ENCODE measurements at places on chromosomes 5 and 9. TPM values are rescaled to one million over a fixed set of nuclear protein-coding genes. Genes with fewer than 3 reads are reported as not detected.

DNA sequence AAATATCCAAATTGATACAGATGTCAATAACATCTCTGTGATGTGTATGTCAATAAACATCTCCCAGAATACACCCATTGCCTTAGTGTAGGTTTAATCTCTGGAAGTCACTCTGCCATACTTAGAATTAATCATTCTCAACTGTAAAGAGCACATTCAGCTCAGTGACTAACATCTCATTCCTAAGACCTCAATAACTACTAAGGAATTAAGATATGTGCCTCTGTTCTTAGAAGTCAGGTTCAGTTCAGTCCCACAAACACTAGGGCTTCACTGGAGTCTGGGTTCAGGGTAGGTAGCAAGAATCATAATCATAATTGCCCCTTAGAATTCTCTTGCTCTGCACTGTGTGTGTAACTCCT, 31.7 kb downstream of the UGCG start:
- DNase-seq: no peak
- no peaks in the 10 kb centered on the region for H3K4me1 ChIP-seq
- peaks cover 23% of the 10 kb centered on the region for H3K36me3 ChIP-seq
- no peak overlapping the region for H3K27ac ChIP-seq
- H3K27me3 ChIP-seq: no peaks in the 10 kb centered on the region
- no peak overlapping the region for H3K4me3 ChIP-seq

DNA sequence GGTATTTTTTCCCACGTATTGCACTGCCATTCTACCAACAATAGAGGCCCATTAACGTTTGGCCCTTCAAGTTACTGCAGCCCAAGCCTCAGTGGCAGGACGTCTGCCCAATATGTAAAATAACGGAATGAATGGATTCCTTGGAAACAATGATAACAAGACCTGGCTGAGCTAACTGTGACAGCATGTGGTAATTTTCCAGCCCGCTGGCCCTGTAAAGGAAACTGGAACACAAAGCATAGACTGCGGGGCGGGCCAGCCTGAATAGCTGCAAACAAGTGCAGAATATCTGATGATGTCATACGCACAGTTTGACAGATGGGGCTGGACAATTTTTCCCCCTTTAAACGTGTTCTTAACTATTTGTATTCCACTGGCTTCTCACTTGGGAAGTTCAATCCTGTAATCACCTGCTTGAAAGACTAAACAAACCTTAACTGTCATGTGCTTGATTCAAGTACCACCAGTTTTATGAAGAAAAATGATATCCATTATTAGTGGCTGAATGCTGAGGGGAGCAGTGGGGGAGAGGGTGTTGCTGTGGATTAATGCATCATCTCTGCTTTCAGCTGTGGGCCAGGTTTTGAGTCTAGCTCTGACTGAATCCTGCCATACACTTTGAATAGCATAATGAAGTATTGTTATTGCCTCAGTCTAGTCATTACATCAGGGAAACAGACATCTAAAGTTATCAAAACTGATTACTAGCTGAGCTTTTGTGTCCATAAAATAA, 323.9 kb downstream of the TMEM161B start:
- no peak for DNase-seq
- H3K36me3 ChIP-seq: no peaks in the 10 kb centered on the region
- H3K27me3 ChIP-seq: no peaks in the 10 kb centered on the region
- H3K4me1 ChIP-seq: peaks cover 16% of the 10 kb centered on the region

Gene CSF2
- total RNA-seq: not detected

DNA sequence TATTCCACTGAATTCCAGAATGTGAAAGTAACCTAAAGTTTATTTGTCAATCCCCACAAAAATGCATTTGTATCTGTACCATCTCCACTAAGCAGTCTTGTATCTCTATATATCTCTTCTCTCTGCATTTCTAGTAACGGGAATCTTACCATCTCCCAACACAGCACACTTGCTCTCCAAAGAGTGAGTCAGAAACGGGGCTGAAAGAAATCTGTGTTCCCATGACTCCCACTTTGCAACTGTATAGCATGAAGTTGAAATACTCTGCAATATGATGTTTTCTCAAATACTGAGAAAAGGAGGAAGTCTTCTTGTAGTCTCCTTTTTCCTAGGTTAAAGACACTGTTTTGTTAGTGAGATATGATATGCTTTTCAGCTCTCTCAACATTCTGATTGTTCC, 848.8 kb upstream of the ACO1 start:
- no peaks in the 10 kb centered on the region for H3K27me3 ChIP-seq
- peaks cover 13% of the 10 kb centered on the region for H3K4me1 ChIP-seq
- no peak for DNase-seq
- no peak overlapping the region for H3K4me3 ChIP-seq
- H3K27ac ChIP-seq: no peak overlapping the region

DNA sequence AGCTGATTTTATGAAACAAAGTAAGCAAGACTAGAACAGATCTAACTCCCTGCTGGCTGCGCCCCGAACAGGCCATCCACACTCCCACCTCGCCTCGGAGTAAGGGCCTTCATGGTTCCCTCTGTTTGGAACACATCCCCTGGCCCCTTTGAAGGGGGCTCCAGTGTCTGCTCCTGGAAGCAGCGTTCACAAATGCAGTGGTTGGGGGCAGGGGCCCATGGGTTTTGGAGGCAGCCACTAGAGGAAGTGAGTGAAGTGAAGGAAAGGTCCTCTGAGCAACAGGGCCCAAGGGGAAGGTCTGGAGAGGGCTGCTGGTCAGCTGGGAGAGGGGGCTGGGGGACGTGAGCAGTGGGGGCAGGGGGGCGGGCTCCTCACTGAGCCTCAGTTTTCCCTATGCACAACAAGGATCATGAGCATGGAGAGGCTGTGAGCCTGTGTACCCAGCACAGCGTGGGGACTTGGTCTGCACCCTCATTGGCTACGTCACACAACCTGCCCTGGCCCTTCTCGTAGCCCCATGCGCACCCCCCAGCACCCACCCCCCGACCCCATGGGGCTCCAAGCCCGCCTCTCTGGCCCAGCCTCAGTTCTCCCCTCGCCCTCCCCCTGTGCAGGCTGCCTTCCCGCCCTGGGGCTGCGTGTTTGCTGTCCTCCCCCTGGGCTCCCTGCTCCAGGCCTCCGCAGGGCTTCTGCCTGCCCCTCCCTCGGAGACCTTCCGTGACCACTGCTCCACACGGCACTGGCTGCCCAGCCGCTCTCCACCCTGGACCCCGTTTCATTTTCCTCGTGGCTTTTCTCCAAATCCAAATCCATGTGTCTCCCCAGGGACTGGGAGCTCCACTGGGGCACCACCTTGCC, 39.5 kb downstream of the RASGEF1C start:
- no peaks in the 10 kb centered on the region for H3K36me3 ChIP-seq
- no peak overlapping the region for H3K4me3 ChIP-seq
- H3K4me1 ChIP-seq: peaks cover 8% of the 10 kb centered on the region
- no peak for DNase-seq

Gene DIPK1B
- total RNA-seq: 51.3 TPM

Gene SLC34A3
- 0.27 TPM for total RNA-seq

DNA sequence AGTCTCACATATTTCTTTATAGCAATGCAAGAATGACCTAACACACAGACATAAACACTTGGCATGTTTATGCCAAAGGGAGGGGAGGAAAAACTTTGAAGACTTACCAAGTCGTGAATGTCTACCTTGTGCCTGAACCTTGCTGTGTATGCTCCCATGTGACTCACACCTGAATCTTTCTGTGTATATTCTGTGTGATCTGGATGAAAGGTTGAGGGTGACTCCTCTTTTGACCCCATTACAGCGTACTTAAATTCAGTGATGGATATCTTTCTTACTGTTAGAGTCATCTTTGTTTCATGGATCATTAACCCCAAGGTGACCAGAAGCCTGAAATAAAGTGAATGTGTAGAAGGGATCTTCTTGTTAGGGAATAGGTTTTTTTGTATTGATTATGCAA, 52.9 kb upstream of the PTGER4 start:
- no peaks in the 10 kb centered on the region for H3K27me3 ChIP-seq
- no peaks in the 10 kb centered on the region for H3K4me1 ChIP-seq
- H3K36me3 ChIP-seq: no peaks in the 10 kb centered on the region
- no peak for DNase-seq
- no peak overlapping the region for H3K27ac ChIP-seq
